Activated CD4-positive, alpha-beta T cell treated with anti-CD3 and anti-CD28 coated beads, Interleukin-10, Interleukin-2, amounts not matched to agents 100 ng/mL and 50 ng/mL, durations not matched to agents 16 hours and 8 hours (primary cell): ENCODE measurements at places on chromosomes 3 and 15.

DNA sequence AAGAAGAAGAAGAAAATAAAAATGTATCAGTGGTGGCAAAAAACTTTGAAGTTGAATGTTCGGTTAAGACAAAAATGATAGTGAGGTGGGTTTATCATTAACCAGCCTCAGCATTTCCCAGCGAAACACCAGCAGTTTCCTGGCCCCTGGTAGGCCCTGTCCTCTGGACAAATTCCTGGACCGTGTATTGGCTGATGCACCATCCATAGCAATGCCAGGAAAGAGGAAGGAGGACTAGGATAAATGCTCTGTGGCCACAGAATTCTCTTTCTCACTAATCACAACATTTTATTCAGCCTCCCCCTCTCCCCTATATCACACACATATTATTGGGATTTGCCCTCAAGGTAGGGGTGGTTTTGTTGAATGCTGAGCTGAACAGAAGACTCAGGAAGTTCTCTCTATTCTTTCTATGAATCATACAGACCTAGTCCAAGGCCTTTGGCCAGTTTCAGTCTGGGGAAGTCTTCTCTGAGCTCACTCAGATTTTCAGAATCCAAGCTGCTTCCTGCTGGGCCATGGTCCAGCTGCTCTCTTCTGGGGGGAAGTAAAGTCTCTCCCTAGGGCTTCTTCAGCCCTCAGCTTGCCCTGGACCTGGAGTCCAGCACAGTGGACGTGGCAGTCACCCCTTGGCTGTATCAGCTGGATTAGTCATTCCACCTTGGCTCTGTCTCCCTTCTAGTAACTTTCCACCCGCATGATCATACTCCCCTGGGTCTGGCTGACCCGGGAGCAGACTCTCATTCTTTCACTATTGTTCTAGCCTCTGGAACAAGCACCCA lies 27.6 kb downstream of the SLC28A1 start:
- no peak for DNase-seq

DNA sequence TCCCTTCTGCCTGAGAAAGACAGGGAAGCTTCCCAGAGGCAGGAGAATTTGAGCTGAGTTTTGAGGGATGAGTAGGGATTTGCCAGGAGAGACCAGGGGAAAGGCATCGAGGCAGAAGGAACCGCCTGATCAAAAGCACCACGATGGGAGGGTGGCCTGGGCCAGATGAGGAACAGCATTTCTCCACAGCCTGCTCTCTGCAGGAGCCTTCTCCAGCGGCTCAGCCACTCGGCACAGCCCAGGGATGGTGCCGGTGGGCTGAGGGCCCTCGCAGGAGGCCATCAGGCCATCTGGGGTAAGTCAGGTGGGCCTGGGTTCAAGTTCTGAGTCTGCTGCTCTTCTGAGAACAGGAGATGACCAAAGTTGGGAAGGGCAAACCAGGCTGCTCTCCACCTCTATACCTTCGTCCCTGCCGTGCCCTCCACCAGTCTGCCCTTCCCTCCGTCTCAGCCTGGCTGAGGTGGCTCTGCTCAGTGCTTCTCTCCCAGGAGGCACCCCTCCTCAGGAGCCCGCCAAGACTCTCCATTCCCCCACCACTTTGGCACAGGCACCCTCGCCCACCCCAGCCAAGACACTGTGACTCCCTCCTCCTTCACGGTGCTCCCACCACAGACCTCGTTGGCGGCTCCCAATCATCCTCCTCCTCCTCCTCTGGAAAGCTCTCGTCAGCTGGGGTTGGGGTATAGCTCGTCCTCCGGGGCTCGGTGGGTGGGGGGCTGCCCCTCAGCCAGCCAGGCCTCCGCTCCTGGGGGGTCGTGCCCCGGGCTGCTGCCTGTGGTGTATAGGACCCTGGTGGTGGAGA lies 34.9 kb downstream of the GRIP2 start:
- no peak for DNase-seq

DNA sequence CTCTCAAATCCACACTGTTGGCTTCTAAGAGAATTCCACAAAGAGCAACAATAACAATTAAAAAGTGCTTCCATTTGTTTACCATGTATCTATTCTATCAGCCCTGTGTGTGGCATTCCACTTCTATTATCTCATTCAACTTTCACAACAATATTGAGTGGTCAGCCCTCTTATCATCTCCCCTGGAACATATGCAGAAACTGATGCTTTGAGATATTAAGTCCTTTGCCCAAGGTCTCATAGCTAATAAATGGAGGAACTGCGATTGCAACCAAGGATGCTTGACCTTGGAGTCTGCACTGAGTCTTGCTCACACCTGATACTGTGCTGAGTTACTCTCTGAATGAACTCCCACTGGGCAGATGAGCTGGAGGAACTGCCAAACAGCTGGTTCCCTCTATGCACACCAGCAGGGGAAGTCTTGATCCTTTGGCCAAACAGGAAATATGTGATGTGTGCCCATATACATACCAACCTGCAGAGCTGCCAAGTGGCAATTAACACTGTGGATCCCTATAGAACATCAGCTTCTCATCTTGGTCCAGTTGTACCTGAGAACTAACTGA lies 144.7 kb upstream of the WNT5A start:
- no peak for DNase-seq

DNA sequence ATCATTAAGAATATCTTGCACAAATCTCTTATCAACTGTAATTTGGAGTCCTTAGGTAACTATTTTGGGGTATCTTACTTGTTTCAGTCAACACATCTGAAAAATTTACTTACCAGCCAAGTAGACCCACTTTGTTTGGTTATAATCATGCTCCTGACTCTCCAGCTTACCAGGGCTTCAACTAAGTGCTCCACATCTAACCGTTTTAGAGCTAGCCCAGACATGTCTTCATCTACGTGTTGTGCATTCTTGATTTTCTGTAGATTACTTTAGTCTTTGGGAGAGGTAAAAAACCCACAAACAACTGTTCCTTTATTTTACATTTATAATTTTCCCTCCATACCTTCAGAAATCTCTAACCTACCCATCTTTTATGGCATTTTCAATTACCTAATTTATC lies 17.2 kb downstream of the EAF2 start:
- DNase-seq = no peak

- DNase-seq = no peak
Observed at GRCh38 chr15:64527263-64527984, 67.0 kb downstream of the ZNF609 start.

DNA sequence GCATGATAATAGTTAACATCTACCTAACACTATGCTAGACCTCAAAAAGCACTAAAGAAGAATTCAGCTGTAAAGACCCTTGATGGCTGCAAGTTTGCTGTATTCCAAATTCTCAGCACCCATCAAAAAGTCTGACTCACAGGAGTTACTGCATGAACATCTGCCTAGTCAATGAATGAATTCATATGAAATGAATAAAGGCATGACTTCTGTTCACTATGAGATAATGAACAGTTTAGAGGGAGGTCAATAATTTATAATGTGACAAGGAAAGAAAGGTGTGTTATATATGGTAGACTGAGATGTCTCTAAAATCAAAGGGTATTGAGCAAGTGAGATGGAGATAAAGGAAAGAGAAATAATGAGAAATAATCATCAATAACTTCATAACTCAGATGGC lies 508.2 kb upstream of the TGFBR2 start:
- DNase-seq = no peak

- DNase-seq = no peak
Observed at GRCh38 chr3:15851735-15852134, 54.0 kb upstream of the ANKRD28 start.

- no peak for DNase-seq
Observed at GRCh38 chr3:160784853-160785252, 28.8 kb downstream of the PPM1L start.

- no peak for DNase-seq
Observed at GRCh38 chr3:187069857-187070516, 69.3 kb downstream of the RPL39L start.

- DNase-seq = no peak
Observed at GRCh38 chr15:49706805-49707204, 86.0 kb downstream of the DTWD1 start.

DNA sequence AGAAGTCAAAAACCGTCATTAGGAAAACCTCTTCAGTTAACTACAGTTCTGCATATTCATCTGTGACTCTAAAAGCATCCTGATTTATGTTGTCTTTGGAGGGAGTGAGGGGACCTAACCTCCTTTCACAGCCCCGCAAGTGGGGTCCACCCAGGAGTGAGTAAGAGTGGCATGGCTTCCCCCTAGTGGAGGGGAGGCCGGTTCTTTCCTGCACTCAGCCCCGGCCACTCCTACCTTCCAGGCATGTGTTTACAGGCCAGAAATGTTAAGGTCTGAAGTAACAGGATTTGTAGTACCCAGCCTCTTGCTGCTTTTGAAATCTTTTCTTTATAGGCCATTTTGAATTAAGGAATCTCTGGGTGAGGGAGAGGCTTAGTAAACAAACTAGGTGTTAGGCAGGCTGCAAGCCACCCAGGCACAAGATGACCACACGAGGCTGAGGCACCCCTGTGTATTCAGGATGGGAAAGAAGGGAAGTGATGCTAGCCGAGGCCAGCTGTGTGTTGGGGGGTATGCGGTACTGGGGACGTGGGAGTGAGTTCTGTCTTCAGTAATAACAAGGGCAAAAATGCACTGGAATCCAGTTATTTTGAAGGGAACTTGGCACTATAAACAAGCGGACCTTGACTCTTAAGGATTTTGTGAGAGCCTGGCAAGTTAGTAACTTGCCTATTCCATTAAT lies 50.5 kb downstream of the CTDSPL start:
- no peak for DNase-seq

DNA sequence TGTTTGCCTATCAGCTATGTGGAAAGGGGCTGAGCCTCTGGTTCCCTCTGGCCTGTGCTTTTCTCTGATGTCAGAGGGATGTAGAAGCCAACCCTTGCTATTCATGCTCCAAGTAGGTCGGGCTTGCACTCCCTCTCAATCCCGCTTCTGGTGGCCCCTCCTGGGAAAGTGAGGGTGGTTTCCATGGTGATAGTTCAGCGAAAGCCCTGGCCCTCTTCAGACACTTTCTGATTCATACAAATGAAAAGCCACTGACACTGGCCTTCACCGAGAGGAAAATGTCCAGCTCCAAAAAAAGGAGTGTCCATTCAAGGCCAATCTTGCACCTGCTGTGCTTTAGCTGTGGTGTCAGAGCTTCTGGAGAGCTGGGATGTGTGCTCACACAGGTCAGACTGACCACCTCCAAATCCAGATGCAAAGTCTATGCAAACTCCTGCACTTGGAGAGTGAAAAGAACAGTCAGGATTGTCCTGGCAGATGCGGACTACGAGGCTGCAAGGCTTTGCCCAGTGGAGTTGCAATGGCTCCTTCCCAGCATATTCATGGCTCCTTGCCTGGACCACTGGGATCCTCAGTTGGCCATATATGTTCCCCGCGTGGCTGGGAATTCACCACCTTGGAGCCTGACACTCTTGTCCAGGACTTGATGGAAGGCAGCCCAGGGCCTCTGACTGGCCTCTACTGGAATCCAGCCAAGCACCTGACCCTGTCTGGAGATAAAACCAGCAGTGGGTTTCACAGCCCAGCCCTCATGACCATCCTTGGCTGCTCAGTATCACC lies 96.6 kb downstream of the CEMIP start:
- no peak for DNase-seq

- no peak for DNase-seq
Observed at GRCh38 chr3:40299130-40299720, 10.3 kb upstream of the EIF1B start.

DNA sequence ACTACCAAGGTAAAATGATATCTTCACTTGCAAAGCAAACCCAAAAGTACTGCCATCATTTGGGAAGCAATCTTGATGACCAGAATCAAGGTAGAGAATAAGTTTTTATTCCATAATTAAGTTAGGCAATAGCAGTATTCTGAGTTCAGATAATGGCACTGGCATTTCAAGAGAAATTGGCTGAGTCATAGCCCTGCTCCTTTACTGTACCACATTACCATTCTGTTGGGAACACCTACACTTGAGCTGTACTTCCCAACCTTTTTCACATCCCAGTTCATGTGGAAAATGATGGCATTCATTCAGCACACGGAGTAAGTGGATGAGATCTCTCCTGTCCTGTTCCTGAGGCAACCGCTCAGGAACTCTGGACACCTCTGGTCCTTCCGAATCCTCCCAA lies 311.6 kb upstream of the TPRG1 start:
- no peak for DNase-seq

- DNase-seq = no peak
Observed at GRCh38 chr3:131705558-131706051, 202.8 kb upstream of the MRPL3 start.

GRCh38 chr3:142149673-142149992 lies 289 bp upstream of the TFDP2 start:
- no peak for DNase-seq

GRCh38 chr3:120765830-120766493 lies 23.4 kb downstream of the GTF2E1 start:
- DNase-seq = no peak

DNA sequence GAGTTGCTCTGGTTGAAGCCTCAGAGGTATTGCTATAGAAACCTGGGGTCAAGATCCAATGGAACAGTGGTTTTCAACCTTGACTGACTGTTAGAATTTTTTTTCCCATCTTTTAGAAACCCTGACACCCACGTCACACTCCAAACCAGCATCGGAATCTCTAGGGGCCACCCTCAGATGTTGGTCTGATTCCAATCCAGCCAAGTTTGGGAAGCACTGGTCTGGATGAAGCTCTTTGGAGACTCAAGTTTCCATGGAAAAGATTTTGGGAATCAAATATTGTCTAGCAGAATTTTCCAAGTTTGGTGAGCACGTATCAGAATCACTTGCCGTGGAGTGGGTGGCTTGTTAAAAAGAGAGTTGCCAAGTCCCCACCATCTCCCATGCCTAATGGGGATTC lies 103.8 kb downstream of the THSD4 start:
- no peak for DNase-seq

DNA sequence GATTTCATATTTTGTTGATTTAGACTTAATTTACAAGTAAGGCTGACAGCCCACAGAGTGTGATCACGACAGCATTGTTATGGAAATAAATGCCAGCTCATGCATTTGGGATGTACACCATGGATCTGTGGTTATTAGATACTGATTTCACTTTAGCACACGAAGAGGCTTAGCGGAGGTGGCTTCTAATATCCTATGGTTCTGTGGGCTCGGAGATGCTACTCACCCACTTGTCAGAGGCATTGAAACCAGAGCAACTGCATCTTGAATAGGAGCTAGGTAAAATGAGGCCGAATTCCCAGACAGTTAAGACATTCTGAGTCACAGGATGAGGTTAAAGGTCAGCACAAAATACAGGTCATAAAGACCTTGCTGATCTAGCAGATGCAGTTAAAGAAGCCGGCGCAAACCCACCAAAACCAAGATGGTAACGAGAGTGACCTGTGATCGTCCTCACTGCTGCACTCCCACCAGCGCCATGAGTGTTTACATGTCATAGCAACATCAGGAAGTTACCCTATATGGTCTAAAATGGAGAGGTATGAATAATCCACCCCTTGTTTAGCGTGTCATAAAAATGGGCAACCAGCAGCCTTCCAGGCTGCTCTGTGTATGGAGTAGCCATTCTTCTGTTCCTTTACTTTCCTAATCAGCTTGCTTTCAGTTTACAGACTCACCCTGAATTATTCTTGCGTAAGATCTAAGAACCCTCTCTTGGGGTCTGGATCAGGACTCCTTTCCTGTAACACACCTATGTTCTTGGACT lies 117.5 kb downstream of the PGPEP1L start:
- DNase-seq = no peak

DNA sequence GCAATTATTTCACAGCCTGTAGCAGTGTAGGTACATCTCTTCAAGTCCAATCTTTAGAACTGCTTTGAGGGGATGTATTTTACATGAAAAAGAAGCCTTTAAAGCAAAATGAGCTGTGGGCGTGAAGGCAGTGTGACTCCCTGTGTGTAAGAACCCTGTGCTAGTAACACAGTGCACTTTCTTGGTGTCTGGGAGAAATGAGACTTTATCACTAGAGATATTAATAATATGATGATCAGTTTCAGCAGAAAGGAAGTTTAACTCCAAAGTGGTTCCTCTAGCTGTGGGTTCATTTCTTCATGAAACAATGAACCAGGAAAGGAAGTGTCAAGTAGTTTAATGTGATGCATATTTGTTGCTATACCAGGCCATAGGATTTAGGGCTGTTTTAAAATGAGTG lies 41.5 kb downstream of the SLCO3A1 start:
- DNase-seq = no peak
